ENCODE measurements at places on chromosomes 12 and 14.

GRCh38 chr12:67433385-67434175 lies 164.4 kb downstream of the CAND1 start:
- no peak for DNase-seq

- DNase-seq, result no peak
Observed at GRCh38 chr14:104697317-104697703, 7.9 kb downstream of the INF2 start.

DNA sequence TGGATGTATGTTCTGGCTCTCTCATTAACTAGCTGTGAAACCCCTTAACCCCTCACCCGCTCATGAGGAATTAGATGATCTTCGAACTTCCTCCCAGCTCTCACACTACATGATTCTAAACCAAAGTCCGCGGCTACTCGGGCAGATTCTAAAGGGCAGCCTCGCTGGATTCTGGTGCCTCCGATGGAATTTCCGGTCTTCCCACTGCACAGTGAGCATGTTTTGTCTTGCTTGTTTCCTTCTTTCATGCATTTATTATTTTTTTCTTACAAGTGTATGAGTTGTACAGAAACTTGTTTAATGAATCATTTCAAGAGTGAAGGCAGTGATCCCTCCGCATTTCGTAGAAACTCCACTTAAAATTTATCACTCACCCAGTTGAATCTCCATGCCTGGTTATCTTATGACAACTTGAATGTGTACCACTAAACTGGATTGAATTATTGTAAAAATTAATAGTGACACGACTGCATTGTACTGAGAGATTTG lies 4.5 kb upstream of the HCAR3 start:
- DNase-seq, result no peak

- peak; percentile 92 for DNase-seq
Observed at GRCh38 chr12:109093022-109093918, at the start of gene ALKBH2. Gene ALKBH2 (minus strand): TSS chr12:109093472. CDS start chr12:109092786, 686 bp downstream.

DNA sequence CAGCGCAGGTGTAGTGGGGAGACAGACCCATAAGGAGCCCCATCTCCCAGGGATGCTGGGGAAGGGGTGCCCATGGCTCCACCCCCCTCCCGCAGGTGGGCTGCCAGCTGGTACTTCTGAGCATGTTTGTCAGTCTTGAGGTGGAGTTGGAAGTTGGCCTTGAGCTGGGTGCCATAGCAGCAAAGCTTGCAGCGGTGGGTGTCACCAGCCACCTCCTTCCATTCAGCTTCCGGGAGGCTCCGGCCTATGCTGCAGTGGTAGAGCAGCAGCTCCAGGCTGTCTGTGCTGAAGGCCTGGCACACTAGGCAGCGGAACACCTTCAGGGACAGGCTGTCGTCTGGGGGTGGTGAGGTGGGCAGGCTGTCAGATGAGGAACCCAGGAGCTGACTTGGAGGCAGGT lies 18.9 kb downstream of the ZFHX2 start:
- no peak for DNase-seq

- DNase-seq, result no peak
Observed at GRCh38 chr14:88895116-88895515, 70.7 kb downstream of the TTC8 start.

DNA sequence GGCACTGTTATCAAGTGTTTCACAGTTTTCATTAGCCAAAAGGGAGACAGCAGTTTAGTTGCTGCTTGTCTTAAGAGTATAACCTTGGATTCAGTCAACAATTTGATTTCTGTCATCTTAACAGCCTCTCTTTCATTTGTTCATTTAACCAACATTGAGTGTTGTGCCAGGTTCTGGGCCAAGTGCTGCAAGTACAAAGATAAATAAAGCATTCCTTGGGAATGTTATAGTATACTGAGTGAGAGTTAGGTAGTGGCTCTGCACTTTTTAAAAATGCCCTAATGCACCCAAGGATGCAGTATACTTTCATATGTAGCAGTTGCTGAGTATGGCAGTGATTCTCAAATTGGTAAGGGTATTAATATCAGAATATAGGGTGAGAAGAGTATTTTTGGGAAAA lies 15.4 kb downstream of the APAF1 start:
- DNase-seq, result no peak

- no peak for DNase-seq
Observed at GRCh38 chr12:123071099-123071800, 79.6 kb downstream of the PITPNM2 start.

- DNase-seq, result no peak
Observed at GRCh38 chr12:47549258-47549657, 156.6 kb downstream of the RPAP3 start.

DNA sequence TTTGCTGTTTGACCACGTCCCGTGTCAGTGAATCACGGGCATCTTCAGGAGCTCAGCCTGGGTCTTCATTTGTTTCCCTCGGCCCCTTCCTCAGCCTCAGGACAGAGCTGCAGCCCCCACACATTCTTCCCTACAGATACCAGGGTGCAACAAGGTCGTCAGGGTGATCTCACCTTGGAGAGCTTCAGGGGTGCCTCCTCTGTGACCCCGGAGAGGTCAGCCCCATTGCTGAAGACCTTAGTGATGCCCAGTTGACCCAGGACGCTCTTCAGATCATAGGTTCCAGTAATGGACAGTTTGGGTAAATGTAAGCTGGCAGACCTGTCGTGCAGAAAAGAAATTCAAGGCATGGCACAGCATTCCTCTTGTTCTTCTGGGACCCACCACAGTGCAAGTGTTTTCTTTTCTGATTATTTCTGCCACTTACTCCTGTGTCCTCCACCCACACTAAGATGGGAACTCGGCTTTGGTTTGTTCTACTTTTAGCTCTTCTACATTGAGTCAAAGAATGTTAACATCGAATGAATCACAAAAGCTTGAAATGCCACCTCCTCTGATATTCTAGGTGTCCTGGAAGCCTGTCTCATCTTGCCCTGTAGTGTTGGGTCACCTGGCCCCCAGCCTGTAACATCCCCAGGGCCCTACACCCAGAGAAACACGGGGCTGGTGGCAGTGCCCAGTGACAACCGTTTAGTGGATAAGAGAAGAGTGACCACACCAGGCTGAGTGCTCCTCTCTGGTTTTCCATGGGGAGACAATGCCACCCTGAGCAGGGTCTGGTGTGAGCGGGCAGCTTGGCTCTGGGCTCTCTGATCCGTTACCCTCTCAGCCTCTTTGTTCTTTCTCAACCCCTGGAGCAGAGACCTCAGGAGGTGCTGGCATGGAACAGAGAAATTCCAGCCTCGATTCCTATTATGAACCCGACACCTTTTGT lies 8.8 kb downstream of the SERPINA1 start:
- no peak for DNase-seq

DNA sequence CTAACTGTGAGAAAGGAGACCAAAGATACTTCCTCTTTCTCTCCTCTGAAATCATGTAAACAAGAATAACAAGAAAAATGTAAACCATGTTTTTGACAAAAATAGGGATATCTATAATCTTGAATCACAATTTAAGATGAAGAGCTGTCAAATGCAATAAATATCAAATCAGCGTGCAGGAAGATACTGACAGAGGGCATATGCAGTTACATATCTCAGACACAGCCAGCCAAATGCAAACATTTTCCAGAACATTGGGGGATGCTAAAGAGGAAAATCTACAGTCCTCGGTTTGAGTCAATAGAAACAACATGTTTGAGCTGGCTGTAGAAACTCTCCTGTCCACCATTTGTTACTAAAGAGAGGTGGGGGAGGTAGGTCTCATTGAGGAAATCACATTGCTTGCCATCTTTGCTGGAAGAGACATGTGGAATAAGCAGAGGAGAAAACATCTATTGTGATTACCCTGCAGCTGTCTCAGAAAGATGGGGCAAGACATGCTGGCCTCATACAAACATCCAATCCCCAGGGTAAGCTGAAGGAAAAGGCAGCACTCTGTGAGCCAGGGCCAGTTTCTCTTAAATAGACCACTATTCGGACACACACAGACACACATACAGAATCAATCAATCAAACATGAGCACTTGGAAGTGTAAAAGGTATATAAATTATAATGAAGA lies 43.5 kb downstream of the CNTN1 start:
- no peak for DNase-seq

- no peak for DNase-seq
Observed at GRCh38 chr12:131345521-131346436, 365.1 kb upstream of the SFSWAP start.

GRCh38 chr14:77023001-77023996 lies 5.2 kb downstream of the IRF2BPL start:
- no peak for DNase-seq

- DNase-seq, result no peak
Observed at GRCh38 chr12:93139028-93139665, 210.1 kb upstream of the EEA1 start.

GRCh38 chr12:132158677-132159554 lies 14.7 kb downstream of the NOC4L start:
- no peak for DNase-seq

DNA sequence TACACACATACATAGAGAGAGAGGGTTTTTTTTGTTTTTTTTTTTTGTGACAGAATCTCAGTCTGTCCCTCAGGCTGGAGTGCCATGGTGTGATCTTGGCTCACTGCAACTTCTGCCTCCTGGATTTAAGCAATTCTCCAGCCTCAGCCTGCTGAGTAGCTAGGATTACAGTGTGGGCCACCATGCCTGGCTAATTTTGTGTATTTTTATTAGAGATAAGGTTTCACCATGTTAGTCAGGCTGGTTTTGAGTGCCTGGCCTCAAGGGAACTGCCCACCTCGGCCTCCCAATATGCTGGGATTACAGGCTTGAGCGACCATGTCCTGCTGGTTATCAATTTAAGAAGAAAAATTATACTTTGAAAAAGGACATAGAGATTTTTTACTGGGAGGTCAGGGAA lies 710.6 kb downstream of the SLC6A15 start:
- DNase-seq, result no peak

DNA sequence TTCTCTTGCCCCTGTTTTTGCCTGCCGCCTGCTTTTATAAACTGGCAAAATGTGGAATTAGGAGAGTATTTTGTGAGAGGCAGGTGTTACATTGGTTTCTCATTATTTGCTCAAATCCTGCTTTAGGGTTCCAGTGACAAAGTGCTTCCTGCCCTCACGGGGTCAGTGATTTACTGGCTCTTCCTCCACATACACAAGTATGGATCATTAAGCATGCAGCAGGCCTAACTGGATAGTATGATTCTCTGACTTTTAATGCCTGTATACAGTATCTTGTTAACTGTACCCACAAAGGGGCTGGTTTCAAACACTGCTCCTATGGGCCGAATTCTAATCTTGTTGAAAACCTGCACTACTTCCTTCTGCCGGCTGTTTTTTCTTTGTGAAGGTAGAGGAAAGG lies 63.2 kb downstream of the PTCSC3 start:
- no peak for DNase-seq

DNA sequence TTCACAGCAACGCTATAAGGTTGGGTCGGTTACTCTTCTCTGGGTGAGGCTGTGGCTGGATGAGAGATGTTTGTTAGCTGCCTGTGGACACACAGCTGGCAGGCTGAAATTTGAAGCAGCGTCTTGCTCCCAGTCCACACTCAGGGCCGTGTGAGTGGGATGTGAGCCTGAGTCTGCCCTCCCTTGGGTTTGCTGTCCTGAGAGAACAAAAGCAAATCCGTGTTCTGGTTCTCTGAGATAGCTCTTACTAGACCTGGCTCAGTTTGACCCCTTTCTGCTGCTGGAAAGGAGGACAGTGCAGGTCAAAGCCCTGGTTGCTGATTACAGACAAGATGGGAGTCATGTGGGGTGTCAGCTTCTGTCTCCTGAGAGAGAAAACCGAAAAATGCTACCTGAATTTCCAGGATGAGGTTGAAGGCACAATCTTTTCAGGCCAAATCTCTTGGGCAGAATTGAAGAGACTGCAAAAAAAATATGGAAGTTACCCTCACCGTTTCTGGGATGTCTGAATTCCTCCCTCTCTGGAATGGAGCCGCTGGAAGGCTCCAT lies 270.8 kb downstream of the ZFP36L1 start:
- DNase-seq, result no peak

GRCh38 chr14:93114713-93115068 lies 1.0 kb downstream of the ITPK1 start:
- DNase-seq, result peak; percentile 9

DNA sequence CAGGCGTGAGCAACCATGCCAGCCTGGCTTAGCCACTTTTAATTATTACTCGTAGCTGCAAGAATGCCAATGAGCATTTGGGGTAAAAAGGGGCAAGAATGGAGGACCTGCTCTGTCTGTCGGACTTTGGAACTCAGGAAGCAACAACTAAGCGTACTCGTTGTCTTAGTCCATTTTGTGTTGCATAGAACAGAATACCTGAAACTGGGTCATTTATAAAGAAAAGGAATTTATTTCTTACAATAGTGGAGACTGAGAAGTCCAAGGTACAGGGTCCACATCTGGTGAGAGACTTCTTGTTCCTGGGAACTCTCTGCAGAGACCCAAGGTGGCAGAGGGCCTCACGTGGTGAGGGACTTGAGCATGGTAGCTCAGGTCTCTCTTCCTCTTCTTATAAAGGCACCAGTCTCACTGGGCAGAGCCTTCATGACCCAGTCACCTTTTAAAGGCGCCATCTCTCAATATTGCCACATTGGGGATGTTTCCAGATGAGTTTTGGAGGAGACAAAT lies 29.2 kb downstream of the SLC35E3 start:
- no peak for DNase-seq

- DNase-seq, result no peak
Observed at GRCh38 chr12:80241576-80242273, 142.4 kb downstream of the OTOGL start.

- no peak for DNase-seq
Observed at GRCh38 chr14:83342590-83342989, 1808.9 kb upstream of the SEL1L start.

DNA sequence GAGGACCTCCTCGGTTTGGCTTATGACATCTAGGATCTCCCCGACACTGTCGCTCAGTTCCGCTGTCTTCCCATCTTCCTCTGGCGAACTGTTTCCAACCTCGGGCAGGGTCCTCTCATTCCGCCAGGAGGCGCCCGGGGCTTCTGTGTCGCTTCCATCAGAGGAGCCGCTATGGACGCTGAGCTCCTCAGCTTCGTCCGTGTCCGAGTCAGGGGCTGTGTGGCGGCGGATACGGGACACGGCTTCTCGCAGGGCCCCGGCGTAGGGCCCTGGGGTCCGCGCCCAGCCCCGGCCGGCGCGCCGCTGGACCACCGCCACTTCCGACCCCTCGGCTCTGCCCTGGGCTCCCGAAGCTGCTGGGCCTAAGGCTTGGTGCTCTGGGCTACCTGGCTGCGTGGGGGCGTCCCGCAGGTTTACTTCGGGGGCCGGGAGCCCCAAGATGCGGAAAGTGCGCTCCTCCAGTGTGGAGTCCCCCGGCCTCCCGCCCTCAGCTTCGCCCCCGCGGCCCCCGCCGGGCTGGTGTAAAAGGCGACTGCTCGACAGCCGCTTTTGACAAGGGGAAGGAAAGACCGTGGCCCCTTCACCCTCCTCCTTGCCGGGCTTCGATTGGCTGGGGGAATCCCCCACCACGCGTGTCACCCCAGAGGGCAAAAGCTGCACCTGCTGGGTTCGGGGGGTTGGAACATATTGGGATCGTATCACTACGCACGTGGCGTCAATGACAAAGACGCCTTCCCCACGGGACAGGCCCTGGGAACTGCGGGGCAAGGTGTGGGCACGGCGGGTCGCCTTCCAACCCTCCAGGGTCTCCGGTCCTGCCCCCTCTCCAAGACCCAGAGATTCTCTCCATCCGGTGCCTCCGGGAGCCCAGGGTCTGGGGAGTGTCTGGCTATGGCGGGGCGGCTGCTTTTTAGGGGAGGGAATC lies 2.1 kb downstream of the DDN start:
- peak; percentile 86 for DNase-seq

GRCh38 chr12:88717188-88717587 lies 136.9 kb upstream of the KITLG start:
- no peak for DNase-seq

- DNase-seq, result no peak
Observed at GRCh38 chr12:39287409-39287808, 155.5 kb downstream of the KIF21A start.

- no peak for DNase-seq
Observed at GRCh38 chr12:14545144-14546124, 22.2 kb downstream of the PLBD1 start.

All from iPS-NIHi11 (cell line).